ENCODE measurements at places on chromosomes 6 and 20.

GRCh38 chr6:162857326-162857725 lies 129.6 kb downstream of the PACRG start:
- no peak for DNase-seq

DNA sequence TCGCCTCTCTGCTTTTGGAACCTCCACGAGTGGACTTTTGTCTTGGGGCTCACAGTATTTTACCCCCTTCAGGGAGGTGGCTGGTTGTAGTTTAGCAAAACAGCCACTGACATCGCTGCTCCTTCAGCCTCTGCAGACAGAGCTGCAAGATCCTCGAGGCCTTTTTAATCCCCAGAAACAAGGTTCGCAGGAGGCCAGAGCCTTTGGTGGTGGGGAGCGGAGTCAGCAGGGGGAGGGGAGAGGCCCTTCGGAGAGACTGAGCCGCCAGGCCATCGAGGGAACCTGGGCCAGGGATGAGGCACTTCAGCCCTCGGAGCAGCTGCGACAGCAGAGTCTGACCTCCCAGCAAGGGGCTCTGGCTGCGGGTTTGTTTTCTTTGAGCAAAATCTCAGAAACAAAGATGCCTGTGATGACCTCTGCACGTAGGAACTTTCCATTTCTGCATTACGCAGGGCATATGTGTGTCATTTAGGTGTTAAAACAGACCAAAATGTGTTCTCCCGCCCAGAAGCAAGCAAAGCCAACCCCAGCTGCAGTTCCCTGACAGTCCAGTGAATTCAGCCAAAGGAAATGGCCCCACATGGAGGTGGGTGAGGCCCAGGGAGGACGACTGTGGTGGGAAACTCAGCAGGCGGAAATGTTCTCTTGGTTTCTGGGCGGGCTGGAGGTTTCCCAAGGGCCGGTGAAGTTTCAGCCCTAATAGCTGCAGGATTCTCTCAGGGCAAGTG lies 171.2 kb upstream of the SULF2 start:
- no peak for DNase-seq

DNA sequence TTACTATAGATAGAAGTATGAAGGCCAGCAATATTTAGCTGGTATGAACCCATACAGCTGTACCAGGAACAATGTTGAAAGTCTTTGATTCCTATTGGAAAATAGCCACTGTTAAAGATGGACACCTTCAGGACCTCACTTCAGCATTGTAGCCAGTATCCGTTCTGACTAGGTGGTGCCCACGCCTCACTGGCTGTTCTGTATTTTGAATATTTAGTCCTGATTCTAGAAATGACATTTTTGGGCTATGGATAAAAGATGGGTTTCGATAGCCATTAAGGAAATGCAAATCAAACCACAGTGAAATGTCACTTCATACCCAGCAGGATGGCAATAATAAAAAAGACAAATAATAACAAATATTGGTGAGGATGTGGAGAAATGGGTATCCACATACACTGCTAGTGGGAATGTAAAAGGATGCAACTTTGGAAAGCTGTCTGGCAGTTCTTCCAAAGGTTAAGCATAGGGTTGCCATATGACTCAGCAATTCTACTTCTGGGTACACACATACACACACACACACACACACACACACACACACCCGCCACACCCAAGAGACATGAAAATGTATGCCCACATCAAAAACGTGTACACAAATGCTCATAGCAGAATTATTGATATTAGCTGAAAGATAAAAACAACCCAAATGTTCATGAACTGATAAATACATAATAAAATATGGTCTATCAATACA lies 56.8 kb downstream of the UTRN start:
- DNase-seq = no peak

DNA sequence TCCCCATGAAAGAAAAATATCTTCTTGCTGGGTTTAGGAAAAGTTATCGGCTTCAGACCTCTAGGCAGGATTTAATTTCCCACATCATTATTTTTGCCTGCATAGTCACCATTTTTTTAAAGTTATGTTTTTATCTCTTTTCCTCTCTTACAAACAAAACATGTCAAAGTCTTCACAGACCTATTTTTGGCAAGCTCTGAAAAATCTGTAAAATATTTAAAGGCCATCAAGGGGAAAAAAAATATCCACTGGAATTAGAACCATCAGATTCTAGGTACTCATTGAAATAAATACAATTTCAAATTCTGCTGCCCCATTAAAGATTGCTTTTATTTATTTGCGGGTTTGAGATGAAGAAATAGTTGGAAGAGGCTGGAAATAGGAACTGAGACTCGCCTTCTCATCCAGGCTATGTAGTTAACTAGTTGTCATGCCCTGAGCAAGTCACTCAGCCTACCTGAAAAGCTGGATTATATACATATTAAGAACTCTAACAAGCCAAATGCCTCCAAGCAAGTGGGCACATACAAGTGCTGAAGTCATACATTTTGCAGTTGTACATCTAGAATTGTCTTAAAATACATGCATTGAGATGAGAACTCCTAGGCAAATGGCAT lies 101.7 kb upstream of the SASH1 start:
- no peak for DNase-seq

DNA sequence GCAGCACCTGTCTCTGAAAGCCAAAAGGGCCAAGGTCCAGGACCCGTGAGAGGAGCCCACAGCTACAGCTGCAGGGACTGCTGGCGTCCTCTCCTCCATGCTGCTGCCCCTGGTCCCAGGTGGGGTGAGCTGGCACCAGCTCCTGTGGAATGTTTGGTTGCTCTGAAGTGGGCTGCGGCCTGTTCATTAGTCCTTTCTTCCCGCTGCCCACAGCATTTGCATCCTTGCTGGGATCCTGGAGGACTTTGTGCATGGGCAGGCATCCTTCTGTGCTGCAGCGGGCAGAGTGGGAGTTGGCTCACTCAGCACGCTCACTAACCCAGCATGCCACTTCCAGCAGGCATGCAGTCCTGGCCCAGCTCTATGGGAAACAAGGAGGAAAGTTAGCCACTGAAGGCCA lies 76.4 kb downstream of the DHX35 start:
- DNase-seq = no peak

DNA sequence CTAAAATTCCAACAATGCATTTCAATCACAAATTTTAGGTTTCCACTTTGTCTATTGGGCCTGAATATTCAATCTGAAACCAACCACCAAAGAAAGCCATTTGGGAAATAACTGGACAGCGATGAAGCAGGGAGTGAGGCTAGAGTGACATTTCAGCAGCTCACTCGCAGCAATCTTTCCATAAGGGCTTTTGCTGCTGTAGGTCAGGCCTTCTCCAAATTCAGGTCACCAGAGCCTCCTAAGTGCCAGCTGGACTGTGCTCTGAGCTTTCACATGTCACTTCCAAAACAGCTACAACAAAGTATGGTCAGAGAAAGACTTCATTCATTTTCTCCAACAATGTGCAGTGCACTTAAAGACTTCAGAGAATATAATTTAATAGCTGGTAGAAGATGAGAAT lies 194.8 kb downstream of the FRK start:
- no peak for DNase-seq

DNA sequence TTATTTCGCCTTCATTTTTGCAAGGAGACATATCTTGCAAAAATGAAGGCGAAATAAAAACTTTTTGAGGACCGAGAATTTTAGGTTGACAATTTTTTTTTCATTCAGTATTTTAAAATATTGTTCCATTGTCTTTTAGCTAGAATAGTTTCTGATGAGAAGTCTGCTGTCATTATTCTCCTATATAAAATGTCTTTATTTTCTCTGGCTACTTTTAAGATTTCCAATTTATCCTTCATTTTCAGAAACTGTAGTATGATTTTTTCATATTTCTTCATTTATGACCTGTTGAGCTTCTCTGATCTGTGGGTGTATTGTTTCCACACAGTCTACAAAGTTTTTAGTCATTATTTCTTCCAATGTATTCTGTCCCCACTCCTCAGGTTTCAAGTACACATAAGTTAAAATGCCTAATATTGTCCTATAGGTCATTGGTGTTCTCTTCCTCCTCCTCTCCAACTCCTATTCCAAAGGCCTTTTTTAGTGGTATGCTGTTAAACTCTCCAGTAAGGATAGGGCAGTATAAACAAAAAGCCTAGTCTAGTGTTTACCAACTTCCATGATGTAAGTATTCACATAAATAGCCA lies 15.7 kb downstream of the AHI1 start:
- no peak for DNase-seq

Data from HEK293T (cell line).